ENCODE measurements at places on chromosomes 12 and 14. TPM values are rescaled to one million over a fixed set of nuclear protein-coding genes. Genes with fewer than 3 reads are reported as not detected.

- no peak for DNase-seq
Measured at GRCh38 chr14:104895786-104896661, 28.7 kb upstream of the PLD4 start.

DNA sequence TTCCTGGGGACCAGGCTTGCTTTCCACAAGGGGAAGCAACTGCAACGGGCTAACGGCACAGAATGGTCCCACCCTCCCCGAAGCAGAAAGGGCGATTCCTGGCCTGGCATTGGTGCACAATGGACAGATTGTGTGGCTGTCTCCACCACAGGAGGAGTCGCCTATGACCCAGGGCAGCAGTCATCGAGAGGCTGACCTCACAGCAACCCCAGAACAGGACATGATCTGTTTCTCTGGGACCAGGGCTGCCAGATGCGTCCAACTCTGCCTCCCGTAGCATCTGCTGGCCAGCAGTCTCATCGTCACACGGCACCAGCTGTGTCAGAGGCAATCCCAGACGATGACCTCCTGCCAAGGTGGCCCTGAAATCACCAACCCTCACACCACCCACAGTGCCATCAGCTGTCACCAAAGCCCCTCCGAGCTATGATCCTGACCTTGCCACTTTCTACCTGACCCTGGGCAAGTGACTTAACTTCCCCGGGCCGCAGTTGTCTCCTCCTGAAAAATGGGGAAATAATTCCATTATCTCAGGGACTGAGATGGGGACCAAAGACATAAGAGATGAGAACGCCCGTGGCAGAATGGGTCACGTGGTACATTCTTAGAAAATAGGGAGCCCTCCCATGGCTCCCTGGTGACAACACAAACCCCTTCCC lies 86.7 kb downstream of the CHGA start:
- DNase-seq: no peak

DNA sequence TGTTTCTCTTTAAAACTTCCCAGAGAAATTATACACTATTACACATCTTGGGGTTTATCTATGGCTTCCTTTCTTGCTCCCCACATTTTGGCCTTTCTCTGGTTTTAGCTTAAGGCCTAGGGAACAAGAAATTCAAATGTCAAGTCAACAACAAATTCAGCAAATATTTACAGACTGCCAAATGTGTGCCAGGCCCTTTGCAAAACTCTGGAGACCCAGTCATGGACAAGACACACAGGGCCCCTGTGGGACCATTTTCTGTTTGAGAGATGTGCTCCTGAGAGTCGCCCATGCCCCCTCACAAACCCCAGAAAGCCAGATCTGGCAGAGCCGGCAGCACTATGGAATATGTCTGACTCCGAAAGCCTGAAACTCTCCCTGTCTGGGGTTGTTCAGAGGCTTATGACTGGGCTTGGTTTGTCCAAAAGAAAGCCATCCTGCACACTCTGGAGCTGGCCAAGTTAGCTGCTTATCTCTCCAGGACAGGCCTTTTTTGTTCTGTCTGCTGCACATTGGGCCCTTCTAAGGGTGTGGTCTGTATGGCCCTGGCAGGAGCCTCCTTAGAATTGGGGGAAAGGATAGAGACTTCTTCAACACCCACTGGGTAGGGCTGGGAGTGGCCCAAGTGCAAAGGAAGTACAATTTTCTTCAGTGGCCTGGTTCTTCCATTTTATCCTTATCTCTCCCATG lies 1.1 kb upstream of the KRT3 start:
- no peak for DNase-seq

DNA sequence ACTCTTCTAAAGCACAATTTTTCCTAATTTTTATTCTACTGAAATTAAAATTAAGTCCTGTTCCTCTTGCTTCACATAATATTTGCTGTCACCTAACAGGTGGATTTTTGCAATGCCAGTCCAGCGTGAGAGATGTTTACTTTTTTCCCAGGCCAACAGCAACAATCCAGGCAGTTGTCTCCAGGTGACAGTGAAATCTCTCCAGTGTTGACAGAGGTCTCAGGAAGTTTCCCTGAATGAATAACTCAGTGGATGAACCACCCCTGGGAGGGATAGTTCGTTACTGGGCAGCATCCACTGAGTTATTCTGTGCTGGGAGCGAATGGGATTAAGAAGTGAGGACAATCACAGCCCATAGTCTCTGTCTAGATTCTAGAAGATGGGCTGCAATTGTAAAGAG lies 7.1 kb upstream of the NT5DC3 start:
- DNase-seq: no peak

- no peak for DNase-seq
Measured at GRCh38 chr12:62843716-62844115, 91.2 kb downstream of the PPM1H start.

GRCh38 chr12:15563663-15564062 lies 225.5 kb downstream of the EPS8 start:
- DNase-seq: no peak

The FITM1 gene
- total RNA-seq: 0.78 TPM

The DAO gene
- total RNA-seq: not detected

The SERPINA9 gene
- total RNA-seq: not detected

- DNase-seq: no peak
Measured at GRCh38 chr14:89845346-89845745, 109.2 kb downstream of the EFCAB11 start.

GRCh38 chr14:60651796-60652673 lies 2.8 kb upstream of the SIX1 start:
- DNase-seq: no peak
